ENCODE measurements at places on chromosomes 12 and 14. TPM values are rescaled to one million over a fixed set of nuclear protein-coding genes. Genes with fewer than 3 reads are reported as not detected.

DNA sequence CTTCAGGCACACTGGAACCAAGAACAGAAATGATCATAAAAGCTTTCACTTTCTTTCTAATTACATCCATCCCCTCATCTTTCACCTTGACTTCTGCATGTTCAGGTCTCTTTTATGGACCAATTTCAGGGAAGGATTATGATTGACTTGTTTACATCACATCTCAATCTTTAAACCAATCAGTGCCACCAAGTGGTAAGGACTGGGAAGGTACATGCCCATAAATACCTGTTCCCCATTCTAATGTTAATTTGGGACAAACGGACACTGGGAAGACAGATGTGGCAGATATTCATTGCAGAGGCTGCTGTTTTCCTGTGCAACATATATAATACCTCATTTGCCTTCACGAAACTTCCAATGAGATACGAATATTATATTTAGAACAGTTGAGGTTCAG is 978.1 kb downstream of the GALC start:
- H3K27ac ChIP-seq = no peak overlapping the region
- no peaks in the 10 kb centered on the region for H3K36me3 ChIP-seq
- H3K4me3 ChIP-seq = no peak overlapping the region
- no peak for DNase-seq
- H3K4me1 ChIP-seq = no peaks in the 10 kb centered on the region
- H3K27me3 ChIP-seq = no peaks in the 10 kb centered on the region

- peaks cover 2% of the 10 kb centered on the region for H3K27me3 ChIP-seq
- no peak for DNase-seq
- H3K4me3 ChIP-seq = no peak overlapping the region
- H3K27ac ChIP-seq = no peak overlapping the region
- peaks cover 11% of the 10 kb centered on the region for H3K4me1 ChIP-seq
- H3K36me3 ChIP-seq = no peaks in the 10 kb centered on the region
Observed at GRCh38 chr14:38994731-38995130, 108.3 kb downstream of the SEC23A start.

GRCh38 chr14:105195522-105196264 is 14.6 kb upstream of the NUDT14 start:
- H3K36me3 ChIP-seq = no peaks in the 10 kb centered on the region
- H3K27ac ChIP-seq = no peak overlapping the region
- peaks cover 31% of the 10 kb centered on the region for H3K27me3 ChIP-seq
- no peak for DNase-seq
- H3K4me3 ChIP-seq = no peak overlapping the region
- peaks cover 26% of the 10 kb centered on the region for H3K4me1 ChIP-seq

- peaks cover 62% of the 10 kb centered on the region for H3K4me1 ChIP-seq
- peak within 1 kb of the TSS; percentile 94 for H3K27ac ChIP-seq
- H3K36me3 ChIP-seq = peaks cover 27% of the 10 kb centered on the region
- DNase-seq = no peak
Observed at GRCh38 chr12:9732921-9733461, at the start of gene CLECL1. Gene CLECL1 (minus strand): TSS chr12:9733097.

DNA sequence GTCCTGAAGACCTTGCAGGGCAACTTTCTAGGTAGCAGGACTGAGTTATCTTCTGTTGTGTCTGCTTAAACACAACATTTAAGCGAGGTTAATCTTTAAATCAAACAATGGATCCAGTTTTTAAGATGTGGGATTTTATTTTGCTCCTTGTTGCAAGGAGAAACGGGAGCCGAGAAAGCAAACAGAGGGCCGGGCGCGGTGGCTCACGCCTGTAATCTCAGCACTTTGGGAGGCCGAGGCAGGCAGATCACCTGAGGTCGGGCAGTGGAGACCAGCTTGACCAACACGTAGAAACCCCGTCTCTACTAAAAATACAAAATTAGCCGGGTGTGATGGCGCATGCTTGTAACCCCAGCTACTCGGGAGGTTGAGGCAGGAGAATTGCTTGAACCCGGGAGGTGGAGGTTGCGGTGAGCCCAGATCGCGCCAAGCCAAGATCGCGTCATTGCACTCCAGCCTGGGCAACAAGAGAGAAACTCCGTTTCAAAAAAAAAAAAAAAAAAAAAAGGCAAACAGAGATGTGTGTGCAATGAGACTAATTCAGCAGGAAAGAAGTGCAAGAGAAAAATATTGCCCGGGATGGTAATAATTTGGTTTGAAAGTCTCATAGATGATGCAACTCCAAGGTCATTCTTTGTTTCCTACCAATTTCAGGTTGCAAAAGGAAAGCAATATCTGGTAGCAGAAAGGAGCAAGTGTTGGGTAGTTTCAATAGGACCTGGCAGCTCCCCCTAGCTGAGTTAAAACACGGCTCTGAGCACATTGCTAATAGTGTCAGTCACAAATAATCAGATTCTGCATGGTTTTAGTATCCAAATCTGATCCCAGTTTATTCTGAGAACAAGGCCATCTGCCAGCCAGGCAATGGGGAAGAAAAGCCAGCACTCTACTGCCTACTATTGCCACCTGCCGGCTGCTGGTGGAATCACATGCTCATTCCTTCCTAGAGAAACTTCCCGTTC is 141.4 kb downstream of the PPM1H start:
- DNase-seq = peak; percentile 74
- no peaks in the 10 kb centered on the region for H3K36me3 ChIP-seq
- H3K27me3 ChIP-seq = peaks cover 5% of the 10 kb centered on the region

GRCh38 chr14:23385642-23386265 is 8.9 kb downstream of the CMTM5 start:
- peaks cover 1% of the 10 kb centered on the region for H3K27me3 ChIP-seq
- H3K36me3 ChIP-seq = no peaks in the 10 kb centered on the region
- H3K4me3 ChIP-seq = no peak overlapping the region
- no peaks in the 10 kb centered on the region for H3K4me1 ChIP-seq

- no peak for DNase-seq
- H3K27me3 ChIP-seq = no peaks in the 10 kb centered on the region
- no peak overlapping the region for H3K27ac ChIP-seq
Observed at GRCh38 chr12:19236656-19237055, 107.1 kb downstream of the PLEKHA5 start.

DNA sequence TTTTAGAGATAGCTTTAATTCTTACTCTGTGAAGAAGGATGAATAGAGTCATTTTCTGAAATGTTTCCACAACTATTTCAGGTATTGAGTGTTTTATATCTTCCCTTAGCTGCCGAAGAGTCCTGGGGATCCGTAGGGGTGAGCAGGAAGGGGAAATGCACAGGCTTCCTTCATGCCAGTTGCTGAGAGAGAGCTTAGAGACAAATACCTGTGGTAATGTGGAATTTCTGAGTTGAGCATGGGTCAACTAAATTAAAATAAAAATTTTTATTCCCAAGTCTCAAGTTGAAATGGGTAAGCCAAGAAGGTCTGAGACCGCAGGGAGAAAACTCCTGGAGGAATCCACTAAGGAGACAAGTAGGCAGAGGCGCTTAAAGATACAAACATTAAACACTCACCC is 185.7 kb downstream of the DAD1 start:
- no peak overlapping the region for H3K4me3 ChIP-seq
- no peaks in the 10 kb centered on the region for H3K4me1 ChIP-seq
- no peaks in the 10 kb centered on the region for H3K27me3 ChIP-seq
- no peak overlapping the region for H3K27ac ChIP-seq

GRCh38 chr12:3203713-3204112 is 126.5 kb downstream of the TSPAN9 start:
- no peak overlapping the region for H3K4me3 ChIP-seq
- H3K4me1 ChIP-seq = no peaks in the 10 kb centered on the region
- H3K36me3 ChIP-seq = no peaks in the 10 kb centered on the region
- no peak for DNase-seq
- no peak overlapping the region for H3K27ac ChIP-seq

DNA sequence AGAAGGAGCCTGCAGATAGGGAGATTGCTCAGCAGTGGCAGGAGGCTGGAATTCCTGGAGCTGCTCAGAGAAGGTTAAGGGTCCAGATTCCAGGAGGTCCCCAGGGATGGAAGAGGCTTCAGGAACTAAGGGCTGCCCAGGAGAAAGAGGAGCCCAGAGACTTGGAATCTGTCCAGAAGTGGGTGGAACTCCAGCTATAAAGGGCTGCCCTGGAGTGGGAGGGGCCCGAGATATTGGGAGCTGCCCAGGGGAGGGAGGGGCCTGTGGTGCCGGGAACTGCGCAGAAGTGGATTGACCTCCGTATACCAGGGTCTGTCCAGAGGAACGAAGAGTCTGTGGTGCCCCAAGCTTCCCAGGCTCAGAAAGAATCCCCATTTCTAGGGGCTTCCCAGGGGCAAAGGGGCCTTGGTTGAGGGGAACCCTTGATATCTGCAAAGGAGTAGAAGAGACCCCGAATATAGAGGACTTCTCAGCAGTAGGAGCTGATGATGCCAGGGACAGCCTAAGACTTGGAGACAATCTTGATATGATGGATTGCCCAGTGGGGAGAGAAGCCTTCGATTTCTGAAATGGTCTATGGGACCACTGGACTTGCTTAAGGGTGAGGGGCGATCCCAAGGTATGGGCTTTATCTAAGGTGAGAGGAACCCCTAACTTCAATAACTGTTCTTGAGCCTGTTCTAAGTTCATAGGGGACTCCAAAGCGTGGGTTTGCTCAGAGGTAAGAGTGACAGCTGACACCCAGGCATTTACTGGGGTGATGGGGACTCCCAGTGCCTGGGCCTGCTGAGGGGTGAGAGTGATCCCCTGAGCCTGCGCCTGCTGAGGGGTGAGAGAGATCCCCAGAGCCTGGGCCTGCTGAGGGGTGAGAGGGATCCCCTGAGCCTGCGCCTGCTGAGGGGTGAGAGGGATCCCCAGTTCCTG is 45.0 kb downstream of the FAM186A start:
- no peaks in the 10 kb centered on the region for H3K27me3 ChIP-seq
- H3K27ac ChIP-seq = no peak overlapping the region
- no peak for DNase-seq

DNA sequence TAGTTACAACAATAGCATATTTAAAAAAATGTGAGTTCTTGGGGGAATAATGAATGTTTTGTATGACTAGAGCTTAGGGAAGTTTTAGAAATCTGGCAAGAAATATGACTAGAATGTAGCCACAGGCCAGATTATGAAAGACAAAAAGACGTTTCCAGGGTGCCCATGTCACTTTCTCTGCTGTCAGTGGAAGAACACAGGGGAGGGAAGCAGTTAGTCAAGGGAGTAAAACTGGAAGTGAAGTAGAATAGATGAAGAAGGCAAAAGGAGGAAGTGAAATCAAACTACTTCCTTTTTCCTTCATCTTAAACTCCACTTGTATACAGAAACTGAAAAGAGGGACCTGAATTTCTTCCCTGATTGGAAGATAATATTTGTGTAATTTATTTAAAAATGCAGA is 81.2 kb upstream of the ATP2B1 start:
- H3K27me3 ChIP-seq = no peaks in the 10 kb centered on the region
- no peak overlapping the region for H3K4me3 ChIP-seq
- no peak overlapping the region for H3K27ac ChIP-seq
- DNase-seq = no peak
- no peaks in the 10 kb centered on the region for H3K4me1 ChIP-seq
- no peaks in the 10 kb centered on the region for H3K36me3 ChIP-seq

- no peak overlapping the region for H3K27ac ChIP-seq
- peaks cover 5% of the 10 kb centered on the region for H3K4me1 ChIP-seq
- DNase-seq = no peak
- H3K27me3 ChIP-seq = peaks cover 66% of the 10 kb centered on the region
- peaks cover 10% of the 10 kb centered on the region for H3K36me3 ChIP-seq
Observed at GRCh38 chr14:85531141-85531586, 1.2 kb downstream of the FLRT2 start.

GRCh38 chr12:20631711-20632110 is 63.4 kb upstream of the SLCO1C1 start:
- no peak for DNase-seq
- no peak overlapping the region for H3K27ac ChIP-seq
- no peaks in the 10 kb centered on the region for H3K27me3 ChIP-seq
- H3K36me3 ChIP-seq = no peaks in the 10 kb centered on the region

- no peak overlapping the region for H3K27ac ChIP-seq
- H3K4me3 ChIP-seq = no peak overlapping the region
- no peak for DNase-seq
Observed at GRCh38 chr14:22296722-22297121, 292.3 kb downstream of the DAD1 start.

DNA sequence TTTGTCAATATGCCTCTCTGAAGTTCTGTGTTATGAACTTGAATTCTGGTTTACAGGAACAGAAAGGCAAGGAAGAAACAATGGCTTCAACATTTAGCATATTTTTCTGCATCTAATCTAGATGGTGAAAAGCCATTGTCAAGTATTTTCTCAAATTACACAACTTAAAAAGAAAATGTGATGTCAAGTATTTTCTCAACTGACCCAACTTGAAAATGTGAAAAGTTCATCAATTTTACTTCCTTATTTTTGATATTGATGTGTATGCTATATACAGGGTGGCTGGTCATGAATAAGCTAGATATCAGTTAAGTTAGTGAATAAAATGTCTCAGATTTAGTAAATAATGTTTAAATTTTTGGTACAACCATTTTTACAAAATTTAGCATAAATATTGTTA is 196.7 kb downstream of the ALX1 start:
- DNase-seq = no peak
- H3K27ac ChIP-seq = no peak overlapping the region
- no peak overlapping the region for H3K4me3 ChIP-seq
- H3K4me1 ChIP-seq = no peaks in the 10 kb centered on the region

GRCh38 chr14:64960762-64961276 is 11.3 kb downstream of the RAB15 start:
- no peak overlapping the region for H3K27ac ChIP-seq
- H3K4me1 ChIP-seq = no peaks in the 10 kb centered on the region
- DNase-seq = no peak
- H3K27me3 ChIP-seq = no peaks in the 10 kb centered on the region
- no peaks in the 10 kb centered on the region for H3K36me3 ChIP-seq
- no peak overlapping the region for H3K4me3 ChIP-seq

GRCh38 chr14:58832095-58832521 is 194.3 kb downstream of the DACT1 start:
- no peak overlapping the region for H3K27ac ChIP-seq
- no peak for DNase-seq
- H3K4me3 ChIP-seq = no peak overlapping the region
- H3K4me1 ChIP-seq = peaks cover 2% of the 10 kb centered on the region
- no peaks in the 10 kb centered on the region for H3K27me3 ChIP-seq

Gene TMPRSS12
- total RNA-seq = not detected

Gene TAS2R9
- not detected for total RNA-seq

Gene FAM90A1
- total RNA-seq = 0.20 TPM

Gene DIABLO
- total RNA-seq = 40.8 TPM

Gene EML1
- not detected for total RNA-seq

Gene CCDC184
- total RNA-seq = 0.63 TPM

Gene TSPAN8
- total RNA-seq = not detected
